ENCODE measurements at places on chromosomes 1 and 21. TPM values are rescaled to one million over a fixed set of nuclear protein-coding genes. Genes with fewer than 3 reads are reported as not detected.

Gene ACOT7
- total RNA-seq, result 4.0 TPM

Gene BACH1
- total RNA-seq, result 221 TPM

GRCh38 chr1:162271972-162272371 is 104.7 kb downstream of the SPATA46 start:
- no peak for DNase-seq

DNA sequence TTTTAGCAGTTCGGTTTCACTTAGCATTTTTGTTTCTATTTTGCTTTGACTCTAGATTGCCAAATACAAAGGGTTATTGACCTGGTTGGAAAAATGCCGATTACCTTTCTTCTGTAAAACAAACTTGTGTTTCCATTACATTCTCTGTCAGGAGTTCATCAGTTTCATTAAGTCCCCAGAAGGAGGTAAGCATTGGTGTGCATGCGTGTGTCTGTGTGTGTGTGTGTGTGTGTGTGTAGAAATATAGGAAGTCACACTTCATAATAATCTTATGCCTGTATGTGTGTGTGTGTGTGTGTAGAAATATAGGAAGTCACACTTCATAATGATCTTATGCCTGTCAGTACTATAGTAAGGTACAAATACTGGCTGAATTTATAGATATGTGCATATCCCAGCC is 10.0 kb downstream of the RGSL1 start:
- no peak for DNase-seq

GRCh38 chr1:151680826-151681225 is 35.8 kb downstream of the CELF3 start:
- no peak for DNase-seq

Data from B cell (primary cell).